Right hindlimb (tissue), 1 donor: ENCODE measurements at places on chromosomes 6 and 20.
A peak's percentile ranks its signal among the peaks of the same experiment; 100 is the strongest.

DNA sequence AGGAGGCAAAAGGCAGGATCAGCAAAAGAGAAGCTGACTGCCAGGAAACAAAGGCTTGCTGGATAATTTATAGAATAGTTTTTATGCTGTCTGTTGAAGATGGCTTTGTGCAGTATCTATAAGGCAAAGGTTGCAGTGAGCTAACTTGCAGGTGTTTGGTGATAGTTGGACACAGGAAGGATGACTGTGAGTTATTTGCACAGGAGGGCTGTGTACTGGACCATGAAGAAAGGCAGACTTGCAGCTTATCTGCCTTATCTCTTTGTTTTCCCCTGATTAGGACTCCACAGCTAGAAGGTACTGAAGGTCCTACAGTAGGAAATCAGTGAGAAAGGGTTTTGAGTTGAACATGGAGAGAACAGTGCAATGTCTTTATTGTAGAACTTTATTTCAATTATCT is 2.1 kb downstream of the BTN1A1 start:
- DNase-seq, result no peak

DNA sequence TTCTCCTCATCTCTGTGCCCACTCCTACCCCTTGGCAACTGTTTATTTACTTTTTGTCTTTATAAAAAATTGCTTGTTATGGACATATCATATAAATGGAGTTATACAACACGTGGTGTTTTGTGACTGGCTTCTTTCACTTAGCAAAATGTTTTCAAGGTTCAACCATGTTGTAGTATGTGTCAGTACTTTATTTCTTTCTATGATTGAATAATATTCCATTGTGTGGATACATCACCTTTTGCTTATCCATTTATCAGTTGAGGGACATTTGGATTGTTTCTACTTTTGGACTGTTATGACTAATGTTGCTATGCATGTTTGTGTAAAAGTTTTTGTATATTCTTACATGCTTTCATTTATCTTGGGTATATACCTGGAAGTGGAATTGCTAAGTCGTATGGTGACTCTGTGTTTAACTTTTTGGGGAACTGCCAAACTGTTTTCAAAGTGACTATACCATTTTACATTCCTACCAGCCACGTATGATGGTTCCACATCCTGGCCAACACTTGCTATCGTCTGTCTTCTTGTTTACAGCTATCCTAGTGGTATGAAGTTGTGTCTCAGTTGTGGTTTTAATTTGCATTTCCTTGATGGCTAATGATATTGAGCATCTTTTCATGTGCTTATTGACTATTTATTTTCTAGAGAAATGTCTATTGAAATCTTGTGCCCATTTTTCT is 84.4 kb downstream of the SLX4IP start:
- DNase-seq, result no peak

GRCh38 chr6:42331019-42331418 is 113.4 kb upstream of the MRPS10 start:
- no peak for DNase-seq

DNA sequence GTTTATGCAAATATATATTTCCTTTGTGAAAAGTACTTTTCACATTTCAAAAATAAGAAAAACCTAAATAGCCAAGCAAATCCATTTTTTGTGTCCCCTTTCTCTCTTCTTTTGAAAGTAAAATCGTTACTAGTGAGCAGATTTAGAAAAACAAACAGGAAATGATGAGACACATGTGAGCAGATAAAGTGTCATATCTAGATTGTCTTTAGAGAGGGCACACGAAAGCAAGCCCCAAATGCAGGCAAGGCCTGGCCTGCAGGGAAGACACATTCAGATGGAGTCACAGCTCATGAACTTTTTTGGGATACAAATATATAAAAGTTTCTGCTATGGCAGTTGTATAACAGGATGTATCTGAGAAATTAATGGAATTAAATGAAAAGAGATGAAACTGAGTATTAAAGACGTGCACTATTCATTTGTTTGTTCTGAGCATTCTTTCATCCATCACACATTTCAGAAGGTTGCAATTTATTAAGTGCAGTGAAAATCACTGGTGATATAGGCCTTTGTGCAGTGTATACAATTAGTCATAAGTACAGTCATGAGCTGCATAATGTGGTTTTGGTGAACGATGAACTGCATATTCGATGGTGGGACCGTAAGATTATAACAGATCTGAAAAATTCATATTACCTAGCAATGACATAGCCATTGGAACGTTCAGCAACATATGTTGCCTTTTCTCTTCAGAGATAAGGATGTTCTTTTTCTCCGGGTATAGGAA is 101.4 kb downstream of the PACRG start:
- DNase-seq, result no peak

DNA sequence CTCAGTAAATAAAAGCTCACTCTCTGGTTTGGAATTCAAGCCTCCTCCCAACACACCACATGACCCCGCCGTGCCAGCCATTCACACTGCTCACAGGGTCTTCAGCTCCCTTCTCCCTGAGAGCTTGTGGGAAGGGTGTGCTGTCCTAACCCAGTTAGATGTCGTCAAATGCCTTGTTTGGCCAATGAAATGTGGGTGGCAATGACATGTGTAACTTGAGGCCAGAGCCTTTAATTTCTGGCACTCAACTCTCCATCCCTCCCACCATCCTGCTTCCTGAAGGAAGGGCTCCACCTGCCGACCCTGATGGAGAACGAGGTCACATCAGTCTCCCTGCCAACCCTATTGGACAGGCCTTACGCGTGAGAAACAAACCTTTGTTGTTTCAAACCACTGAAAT is 224.5 kb upstream of the AGPAT4 start:
- DNase-seq, result no peak

- no peak for DNase-seq
Measured at GRCh38 chr6:7637533-7637932, 47.5 kb downstream of the SNRNP48 start.

- peak; percentile 4 for DNase-seq
Measured at GRCh38 chr20:24685736-24686135, 216.3 kb downstream of the SYNDIG1 start.

DNA sequence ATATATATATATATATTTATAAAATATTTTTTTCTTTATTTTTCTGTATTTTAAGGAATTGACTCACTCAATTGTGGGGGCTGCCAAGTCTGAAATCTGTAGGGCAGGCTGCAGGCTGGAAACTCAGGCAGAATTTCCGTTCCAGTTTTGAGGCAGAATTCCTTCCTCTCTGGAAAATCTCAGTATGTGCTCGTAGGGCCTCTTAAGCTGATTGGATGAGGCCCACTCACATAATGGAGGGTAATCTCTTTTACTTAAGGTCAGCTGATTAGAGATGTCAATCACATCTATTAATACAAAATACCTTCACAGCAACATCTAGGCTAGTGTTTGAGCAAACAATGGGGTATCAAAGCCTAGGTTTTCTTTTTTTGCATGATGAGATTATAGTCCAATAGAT is 244.7 kb upstream of the RNF24 start:
- DNase-seq, result no peak

- DNase-seq, result peak; percentile 67
Measured at GRCh38 chr20:59451641-59452040, 151.2 kb downstream of the EDN3 start.

GRCh38 chr6:42735976-42736375 is 9.9 kb downstream of the TBCC start:
- no peak for DNase-seq

DNA sequence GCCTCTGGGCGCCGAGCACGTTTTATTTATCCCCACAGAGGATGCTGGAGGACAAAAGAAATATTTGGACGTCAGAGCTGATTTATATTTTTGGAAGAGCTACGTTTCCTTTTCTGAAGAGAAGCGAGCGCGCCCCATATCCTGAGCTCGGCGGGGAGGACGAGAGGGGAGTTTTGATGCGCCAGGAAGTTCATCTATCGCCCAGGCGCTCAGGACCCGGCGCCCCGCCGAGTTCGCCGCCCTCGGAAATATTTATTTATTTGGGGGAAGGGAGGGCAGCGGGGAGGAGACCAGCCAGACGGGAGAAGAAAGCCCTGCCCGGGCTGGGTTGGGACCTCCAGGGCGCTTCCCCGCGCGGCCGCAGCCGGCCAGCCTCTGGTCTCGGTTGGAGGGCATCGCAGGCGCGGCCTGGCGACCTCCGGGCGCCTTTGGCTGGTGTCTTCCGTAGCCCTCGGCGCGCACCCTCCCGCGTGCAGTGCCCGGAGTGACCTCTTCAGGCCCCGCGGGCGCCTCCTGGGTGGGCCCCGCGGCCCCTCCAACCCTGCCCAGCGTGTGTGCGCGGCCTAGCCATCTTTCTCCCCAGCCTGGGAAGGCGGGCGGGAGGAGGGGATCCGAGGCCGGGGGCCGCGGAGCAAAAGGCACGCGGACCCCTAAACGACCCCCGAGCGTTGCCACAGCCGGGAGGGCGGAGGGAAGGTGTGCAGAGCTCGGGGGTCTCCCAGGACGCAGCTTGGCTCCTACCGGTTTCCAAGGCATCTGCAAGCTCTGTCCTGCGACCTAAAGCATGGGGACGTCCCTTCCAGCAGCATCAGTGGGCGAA is 5.4 kb upstream of the FOXF2 start:
- DNase-seq, result no peak

DNA sequence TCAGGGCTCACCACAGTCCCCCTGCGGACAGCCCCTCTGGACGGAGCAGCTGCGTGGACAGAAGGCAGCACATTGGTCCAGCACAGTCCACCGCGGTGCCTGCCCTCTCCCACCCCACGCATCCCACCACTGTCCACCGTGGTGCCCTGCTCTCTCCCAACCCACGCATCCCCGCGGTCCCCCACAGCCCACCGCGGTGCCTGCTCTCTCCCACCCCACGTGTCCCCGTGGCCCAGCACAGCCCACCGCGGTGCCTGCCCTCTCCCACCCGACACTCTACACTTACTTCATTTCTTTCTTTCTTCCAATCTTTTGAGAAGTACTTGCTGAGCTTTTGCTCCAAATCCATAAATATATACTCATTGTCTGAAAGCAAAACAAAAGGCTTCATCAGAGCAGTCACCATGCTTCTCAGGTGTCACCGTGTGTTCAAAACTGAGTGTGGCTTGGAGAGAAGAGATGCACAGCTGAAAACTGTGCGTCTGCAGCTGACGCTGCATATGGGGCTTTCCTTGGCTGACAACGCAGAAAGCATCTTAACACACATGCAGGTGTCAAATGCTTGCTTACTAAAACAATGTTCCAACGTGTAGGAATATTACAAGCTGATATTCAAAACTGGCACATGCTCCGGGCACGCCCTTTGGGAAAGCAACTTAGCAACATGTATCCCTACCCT is 11.8 kb downstream of the FRMD1 start:
- DNase-seq, result no peak
